ENCODE measurements at places on chromosomes 11 and 22. TPM values are rescaled to one million over a fixed set of nuclear protein-coding genes. Genes with fewer than 3 reads are reported as not detected.

Gene CDC42BPG
- 10.3 TPM for total RNA-seq

Gene TRIM49
- not detected for total RNA-seq

Gene CHRDL2
- total RNA-seq = not detected

Gene ACR
- not detected for total RNA-seq

Gene AMBRA1
- 36.8 TPM for total RNA-seq

Gene TMPRSS13
- 9.2 TPM for total RNA-seq

Gene PARVG
- 229 TPM for total RNA-seq

Gene CCDC116
- total RNA-seq = 0.34 TPM

Gene C11orf86
- not detected for total RNA-seq

Gene UVRAG
- total RNA-seq = 22.3 TPM

Gene BCO2
- total RNA-seq = 2.3 TPM

Gene ANKK1
- total RNA-seq = 5.9 TPM

Gene MYOD1
- total RNA-seq = not detected

Gene DDI1
- not detected for total RNA-seq

Gene CHRM1
- not detected for total RNA-seq

Gene OR4A16
- total RNA-seq = not detected

Gene SLC5A1
- not detected for total RNA-seq

Gene SCGB1D2
- total RNA-seq = not detected

Gene NCF4
- total RNA-seq = 3.1 TPM

Gene FGF19
- total RNA-seq = not detected

Gene C11orf87
- not detected for total RNA-seq

Gene THY1
- not detected for total RNA-seq

Gene OPCML
- total RNA-seq = not detected

Gene KRTAP5-1
- total RNA-seq = not detected

Gene INCENP
- total RNA-seq = 28.2 TPM

Gene TPBGL
- total RNA-seq = 0.16 TPM

Gene TEX54
- total RNA-seq = 0.91 TPM

Gene DDIAS
- 2.3 TPM for total RNA-seq

Data from naive thymus-derived CD8-positive, alpha-beta T cell (primary cell).